ENCODE measurements at places on chromosomes 3 and 15.
A peak's percentile ranks its signal among the peaks of the same experiment; 100 is the strongest.

- DNase-seq: peak; percentile 98
Observed at GRCh38 chr3:50350527-50351322, at the start of the genes CYB561D2 and NPRL2. Gene CYB561D2, plus strand, starts transcription at chr3:50350862. Its CDS starts 572 bp downstream, at chr3:50351434. Gene NPRL2, minus strand, starts transcription at chr3:50350775. Its CDS starts 123 bp downstream, at chr3:50350652.

DNA sequence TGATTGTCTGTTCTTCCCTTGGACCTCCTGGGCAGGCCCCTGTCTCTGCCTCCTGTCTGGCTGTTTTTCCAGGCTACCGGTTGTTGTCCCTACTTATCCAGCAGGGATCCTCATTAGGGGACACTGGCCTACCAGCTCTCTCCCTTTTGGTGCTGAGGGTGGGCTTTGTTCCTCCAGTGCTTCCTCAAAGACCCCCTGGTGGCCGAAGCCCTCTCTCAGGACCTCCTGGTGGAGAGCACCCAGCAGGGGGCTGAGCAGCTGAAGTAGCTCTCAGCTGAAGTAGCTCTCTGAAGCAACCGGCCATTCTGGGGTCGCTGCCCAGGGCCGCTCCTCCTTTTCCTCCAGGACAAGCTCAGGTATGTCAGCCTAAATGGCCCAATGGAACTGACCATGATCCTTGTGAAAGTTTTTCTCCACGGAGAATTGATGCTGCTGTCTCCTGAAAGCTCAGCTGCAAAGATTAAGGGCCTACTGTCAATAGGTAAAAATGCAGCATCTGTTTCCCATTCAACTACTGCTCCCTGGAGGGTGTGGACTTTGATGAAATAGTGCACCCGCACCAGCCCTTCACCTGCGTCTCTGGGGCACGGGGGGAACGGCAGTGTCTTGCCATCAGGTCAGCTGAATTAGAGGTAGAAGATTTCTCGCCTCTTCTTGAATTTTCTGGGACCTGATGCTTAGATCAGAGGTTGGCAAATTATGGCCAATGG is 27.6 kb downstream of the ARNT2 start:
- no peak for DNase-seq

GRCh38 chr3:149523512-149524299 is 49.2 kb downstream of the TM4SF4 start:
- DNase-seq: no peak

DNA sequence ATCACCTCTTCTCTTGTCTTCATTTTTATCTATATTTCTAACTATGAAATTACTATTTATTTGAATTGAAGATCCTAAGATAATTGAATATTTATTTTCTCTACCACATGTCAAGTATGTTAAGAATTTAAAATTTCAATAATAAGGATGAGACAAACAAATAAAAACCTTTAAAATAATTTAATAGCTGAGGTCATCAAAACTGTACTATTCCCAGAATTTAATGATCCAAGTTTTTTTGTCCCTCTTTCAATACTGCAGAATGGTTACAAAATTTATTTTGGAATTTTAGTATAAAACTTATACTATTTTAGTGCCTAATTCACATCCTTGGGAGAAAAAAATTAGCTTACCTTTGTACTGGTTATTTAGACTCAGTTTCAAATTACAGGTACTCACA is 774.9 kb downstream of the ROBO2 start:
- DNase-seq: no peak

- no peak for DNase-seq
Observed at GRCh38 chr3:181901626-181902025, 189.9 kb downstream of the SOX2 start.

- DNase-seq: no peak
Observed at GRCh38 chr3:112115806-112116383, 17.2 kb downstream of the GCSAM start.

GRCh38 chr15:36392676-36393266 is 186.7 kb upstream of the CDIN1 start:
- DNase-seq: no peak

- DNase-seq: no peak
Observed at GRCh38 chr3:27590437-27591298, 106.5 kb upstream of the SLC4A7 start.

DNA sequence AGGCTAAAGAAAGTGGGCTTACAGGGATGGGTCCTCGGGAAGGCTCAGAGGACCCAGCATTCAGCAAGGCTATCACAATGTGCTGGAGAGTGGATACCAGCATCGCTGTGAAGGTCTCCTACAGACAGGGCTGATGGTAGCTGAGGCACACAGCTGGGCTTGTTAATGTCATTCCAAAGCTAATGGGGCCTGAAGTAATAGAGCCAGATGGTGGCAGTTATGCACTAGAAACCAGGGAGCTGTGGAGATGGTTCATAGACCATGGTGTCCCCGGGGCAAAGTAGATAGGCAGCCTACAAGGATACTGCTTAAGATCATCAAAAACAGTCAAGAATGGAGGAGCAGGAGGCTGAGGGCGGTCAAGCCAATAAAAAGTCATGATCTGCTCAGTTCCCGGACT is 24.8 kb upstream of the BOC start:
- no peak for DNase-seq

GRCh38 chr3:27684302-27684701 is 37.8 kb downstream of the EOMES start:
- no peak for DNase-seq

GRCh38 chr3:57331078-57331610 is 38.7 kb upstream of the ASB14 start:
- no peak for DNase-seq

DNA sequence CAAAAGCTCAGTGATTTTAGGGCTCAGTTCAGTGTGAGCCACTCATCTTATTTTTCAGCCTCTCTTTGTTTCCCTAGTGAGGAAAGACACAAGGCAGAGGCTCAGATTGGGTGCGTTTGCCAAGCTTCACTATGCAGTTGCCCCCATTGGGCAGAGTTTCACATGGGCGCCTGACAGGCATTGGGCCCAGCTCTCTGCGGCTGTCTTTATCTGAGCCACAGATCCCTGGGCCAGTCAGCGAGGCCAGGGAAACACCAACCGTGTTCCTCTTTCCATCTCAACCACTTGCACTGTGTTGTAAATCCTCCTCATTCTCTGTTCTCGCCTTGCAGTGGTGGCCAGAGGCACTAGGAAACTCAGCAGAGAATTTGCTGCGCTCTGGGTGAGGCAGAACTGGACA is 10.8 kb downstream of the ESYT3 start:
- DNase-seq: no peak

- DNase-seq: no peak
Observed at GRCh38 chr3:133895208-133896001, at the start of gene RAB6B. Gene RAB6B, minus strand, starts transcription at chr3:133895882. Its CDS starts 416 bp downstream, at chr3:133895466.

- DNase-seq: no peak
Observed at GRCh38 chr3:63130625-63131024, 147.5 kb upstream of the SYNPR start.

GRCh38 chr3:109853077-109853731 is 515.9 kb upstream of the DPPA4 start:
- DNase-seq: no peak

- DNase-seq: no peak
Observed at GRCh38 chr15:27244047-27244446, 273.1 kb downstream of the GABRG3 start.

DNA sequence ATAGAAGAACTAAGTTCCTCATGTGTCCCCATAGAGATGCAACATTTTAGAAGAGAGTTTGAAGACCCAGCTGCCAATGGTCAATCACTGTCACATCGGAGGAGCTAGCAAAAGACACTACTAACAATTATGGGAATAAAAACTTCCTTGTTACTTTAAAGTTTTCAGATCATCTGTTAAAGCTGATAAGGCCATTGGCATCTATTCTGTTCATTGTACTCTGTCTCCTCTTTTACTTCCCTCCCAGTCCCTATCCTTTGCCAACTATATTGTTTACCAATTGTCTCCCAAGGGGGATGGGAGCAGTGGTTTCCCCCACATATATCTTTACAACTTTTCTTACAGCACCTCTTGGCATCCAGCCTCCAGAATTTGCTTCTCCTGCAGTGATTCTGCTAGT is 81.0 kb downstream of the FAM174B start:
- no peak for DNase-seq

GRCh38 chr15:75114327-75114726 is 87.4 kb upstream of the C15orf39 start:
- DNase-seq: no peak

- DNase-seq: no peak
Observed at GRCh38 chr15:47949815-47950214, 171.0 kb upstream of the SLC24A5 start.

DNA sequence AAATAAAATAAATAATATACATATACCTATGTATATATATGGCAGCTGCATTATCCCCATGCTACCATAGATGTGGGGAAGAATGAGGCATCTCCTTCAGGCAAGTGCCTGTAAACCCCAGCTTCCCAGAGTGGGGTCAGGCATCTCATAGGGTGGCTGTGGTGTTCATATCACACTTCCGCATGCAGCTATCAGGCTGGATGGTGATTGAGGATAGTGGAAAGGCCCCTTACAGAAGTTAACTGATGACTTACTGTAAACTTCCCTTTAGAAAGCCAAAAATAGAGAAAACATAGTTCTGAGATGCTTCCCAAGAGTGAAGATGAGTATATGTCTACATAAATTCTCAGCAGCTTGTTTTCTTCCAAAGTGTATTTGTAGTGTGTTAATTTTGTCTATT is 3.5 kb upstream of the PP2D1 start:
- DNase-seq: no peak

GRCh38 chr3:64209866-64210621 is 15.2 kb downstream of the PRICKLE2 start:
- no peak for DNase-seq

- DNase-seq: no peak
Observed at GRCh38 chr3:179729086-179729485, 76.2 kb downstream of the USP13 start.

DNA sequence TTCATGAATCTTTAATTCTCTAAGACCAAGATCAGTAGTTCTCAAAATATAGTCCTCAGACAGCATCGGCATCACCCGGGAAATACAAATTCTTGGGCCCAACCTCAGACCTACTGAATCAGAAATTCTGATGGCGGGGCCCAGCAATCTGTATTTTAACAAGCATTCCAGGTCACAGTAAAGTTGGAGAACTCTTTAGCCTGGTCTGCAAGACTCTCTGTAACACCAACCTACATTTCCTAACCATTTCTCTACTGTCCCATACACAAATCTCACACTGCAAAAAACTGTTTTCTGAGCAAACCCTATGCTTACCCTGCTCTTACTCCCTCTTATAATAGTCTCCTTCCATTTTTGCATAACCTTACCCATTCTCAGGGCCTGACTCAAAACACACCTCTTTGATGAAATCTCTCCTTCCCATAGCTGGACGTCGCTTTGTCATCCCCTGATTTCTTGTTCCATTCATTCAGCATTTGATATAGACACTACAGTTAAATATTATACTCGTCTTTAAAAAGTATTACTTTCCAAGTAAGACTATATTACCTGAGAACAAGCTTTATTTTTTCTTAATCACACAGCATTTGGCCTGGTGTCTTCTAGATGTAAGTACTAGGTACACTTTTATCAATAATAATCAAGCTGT is 83.3 kb upstream of the MYO5C start:
- no peak for DNase-seq

- no peak for DNase-seq
Observed at GRCh38 chr3:147370349-147370748, 36.0 kb downstream of the ZIC4 start.

DNA sequence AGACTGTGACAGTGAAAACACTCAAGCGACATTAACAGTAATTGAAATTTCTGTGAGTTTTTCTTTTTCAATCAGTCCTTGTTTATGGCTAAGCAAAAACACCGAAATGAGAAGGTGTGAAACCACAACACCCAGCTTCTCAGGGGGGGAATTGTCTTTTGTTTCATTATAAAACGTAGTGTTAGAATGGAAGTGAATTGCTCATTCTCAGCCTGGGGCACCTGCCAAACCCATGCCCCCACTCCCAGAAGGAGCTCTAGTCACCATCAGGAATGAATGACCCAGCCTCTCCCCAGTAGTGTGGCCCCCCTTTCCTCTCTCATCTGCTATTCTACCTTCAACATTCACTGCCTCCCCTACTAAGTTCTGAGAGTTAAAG is 185.8 kb upstream of the CFAP20DC start:
- DNase-seq: no peak

GRCh38 chr3:182785756-182786155 is 7.5 kb upstream of the ATP11B start:
- no peak for DNase-seq

DNA sequence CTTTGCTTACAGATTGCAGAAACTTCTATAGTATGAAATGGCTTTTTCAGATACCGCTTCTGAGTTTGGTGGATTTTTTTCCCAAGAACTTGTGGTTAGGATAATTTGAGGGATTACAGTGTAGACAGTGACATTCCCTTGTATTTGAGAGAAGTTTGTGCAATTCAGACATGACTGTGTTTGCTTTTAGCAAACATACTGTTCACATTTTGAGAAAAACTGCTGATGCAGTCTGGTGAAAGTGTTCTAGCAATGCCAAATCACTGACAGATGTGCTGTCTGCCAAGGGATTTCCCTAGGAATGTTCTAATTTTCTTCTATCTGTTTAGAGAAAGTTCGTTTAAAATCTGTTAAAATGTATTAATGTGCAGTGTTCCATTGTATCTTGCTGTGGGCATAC is 652.6 kb downstream of the FHIT start:
- DNase-seq: no peak

DNA sequence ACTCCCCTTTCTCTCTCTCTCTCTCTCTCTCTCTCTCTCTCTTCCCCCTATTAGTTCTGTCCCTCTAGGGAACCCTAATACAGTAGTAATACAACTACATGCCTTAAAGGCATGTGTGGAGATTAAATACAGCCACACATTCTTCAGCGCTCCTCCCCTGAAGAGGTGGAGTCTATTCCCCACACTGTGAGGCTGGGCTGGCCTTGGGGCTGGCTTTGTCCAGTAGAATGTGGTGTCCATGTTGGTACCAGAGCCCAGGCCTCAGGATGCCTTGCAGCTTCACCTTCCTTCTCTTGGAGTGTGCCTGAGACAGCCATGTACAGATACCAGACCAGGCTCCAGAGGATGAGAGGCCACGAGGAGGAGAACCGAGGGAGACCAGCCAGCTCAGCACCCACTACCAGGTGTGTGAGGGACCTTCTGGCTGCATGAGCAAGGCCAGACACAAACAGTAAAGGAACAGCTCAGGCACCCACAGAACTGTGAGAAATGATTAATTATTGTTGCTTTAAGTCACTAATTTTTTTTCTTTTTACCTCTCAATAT is 10.7 kb downstream of the SLC6A20 start:
- DNase-seq: no peak

DNA sequence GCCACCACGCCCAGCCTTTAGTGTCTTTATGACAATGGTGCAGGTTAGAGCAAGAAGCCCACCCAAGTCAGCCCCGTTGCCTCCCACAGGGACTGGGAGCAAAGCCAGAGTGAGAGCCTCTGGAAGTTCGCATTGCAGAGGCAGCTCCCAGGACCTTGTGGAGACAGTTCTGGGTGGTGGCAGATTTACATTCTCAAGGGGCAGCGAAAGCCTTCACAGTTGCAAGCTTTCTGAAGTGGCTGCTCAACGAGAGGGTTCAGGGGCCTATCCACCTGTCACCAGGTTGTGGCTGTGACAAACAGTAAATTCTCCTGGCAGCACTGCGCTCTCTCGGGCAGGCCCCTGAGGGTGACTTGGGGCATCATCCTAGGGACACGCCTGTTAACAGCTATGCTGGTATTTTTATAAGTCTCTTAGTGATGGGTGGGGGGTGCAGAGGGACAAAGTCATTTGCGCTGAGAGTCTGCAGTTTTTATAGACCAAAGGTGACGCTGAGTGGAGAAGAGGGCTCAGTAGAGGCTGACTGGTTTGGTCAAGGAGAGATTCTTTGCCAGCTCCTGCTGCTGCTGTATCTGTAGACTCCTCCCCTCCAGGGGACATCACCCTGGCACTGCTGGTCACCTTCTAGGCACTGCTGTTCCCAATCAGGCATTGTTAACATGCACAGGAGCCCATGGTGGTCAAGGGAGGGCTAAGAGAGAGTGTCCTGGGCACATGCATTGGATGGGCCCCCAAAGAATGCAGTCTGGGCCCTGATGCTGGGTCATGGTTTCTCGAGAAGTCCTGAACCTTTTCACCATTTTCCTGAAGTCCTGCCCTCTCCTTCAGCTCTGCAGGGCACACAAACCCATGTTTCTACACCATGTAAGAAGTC is 57.5 kb upstream of the KLF13 start:
- no peak for DNase-seq
